Smooth muscle cell of trachea (primary cell): ENCODE measurements at places on chromosomes 12 and 14. TPM values are rescaled to one million over a fixed set of nuclear protein-coding genes. Genes with fewer than 3 reads are reported as not detected.

The GARIN6 gene
- total RNA-seq: not detected in 2 replicates

The SDSL gene
- 5.8 and 6.1 TPM in 2 replicates for total RNA-seq

The PTHLH gene
- total RNA-seq: 0.83 and 1.9 TPM in 2 replicates

The RASSF9 gene
- total RNA-seq: 0.66 and 0.87 TPM in 2 replicates

The IL31 gene
- not detected in 2 replicates for total RNA-seq

The NPAS3 gene
- total RNA-seq: under 0.01 and 0.17 TPM in 2 replicates

The KANSL2 gene
- total RNA-seq: 45.1 and 50.1 TPM in 2 replicates

The XPOT gene
- 99.2 and 121 TPM in 2 replicates for total RNA-seq

The PTCSC3 gene
- total RNA-seq: not detected in 2 replicates

The IGF1 gene
- total RNA-seq: under 0.01 and 0.83 TPM in 2 replicates

The KRT6C gene
- total RNA-seq: not detected in 2 replicates

The TSFM gene
- 17.2 and 20.5 TPM in 2 replicates for total RNA-seq

The BCL11B gene
- under 0.01 TPM in 1 of 2 replicates, not detected in the other for total RNA-seq

The TSHR gene
- total RNA-seq: 0.33 TPM in 1 of 2 replicates, not detected in the other
